Cerebellar nuclear complex (tissue), 1 donor: ENCODE measurements at places on chromosomes 16 and 17.

DNA sequence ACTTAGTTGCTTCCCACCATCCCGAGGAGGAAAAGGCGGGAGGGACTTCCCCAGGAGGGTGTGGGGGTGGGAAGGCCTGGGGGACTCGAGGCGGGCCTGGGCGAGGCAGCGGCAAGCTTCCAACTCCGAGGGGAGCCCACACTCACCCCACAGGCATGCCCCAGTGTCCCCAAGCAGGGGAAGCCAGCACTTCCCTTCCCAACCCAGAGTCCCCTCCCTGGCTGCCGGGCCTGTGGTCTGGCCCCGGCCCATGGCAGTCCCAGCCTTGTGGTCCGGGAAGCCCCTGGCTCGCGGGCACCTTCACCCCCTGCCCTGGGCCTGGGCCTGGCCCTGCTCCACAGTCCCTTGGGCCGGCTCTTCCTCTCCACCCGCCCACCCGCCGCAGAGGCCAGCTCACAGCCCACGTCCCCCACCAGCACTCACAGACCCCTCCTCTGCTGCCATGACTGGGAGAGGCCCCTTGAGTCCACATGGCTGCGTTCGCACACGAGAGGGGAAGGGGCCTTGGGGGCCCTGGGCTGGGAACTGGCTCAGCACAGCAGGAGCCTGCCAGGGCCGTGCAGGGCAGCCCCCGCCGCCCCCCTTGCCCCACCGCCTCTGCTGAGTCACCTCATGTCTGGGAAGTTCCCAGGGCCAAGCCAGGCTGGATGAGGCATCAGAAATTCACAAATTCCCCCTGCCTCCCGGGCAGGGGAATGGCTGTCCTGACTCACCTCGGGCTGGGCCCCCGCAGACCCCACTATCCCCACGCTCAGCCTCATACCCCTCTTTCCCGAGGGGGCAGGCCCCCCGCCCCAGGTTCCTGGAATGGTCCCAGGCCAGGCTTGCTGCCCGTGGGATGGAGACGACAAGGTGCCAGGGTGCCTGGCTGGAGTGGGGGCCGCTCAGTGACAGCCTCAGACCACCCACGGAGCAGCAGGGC lies 27.8 kb downstream of the BAHCC1 start:
- no peak for DNase-seq

DNA sequence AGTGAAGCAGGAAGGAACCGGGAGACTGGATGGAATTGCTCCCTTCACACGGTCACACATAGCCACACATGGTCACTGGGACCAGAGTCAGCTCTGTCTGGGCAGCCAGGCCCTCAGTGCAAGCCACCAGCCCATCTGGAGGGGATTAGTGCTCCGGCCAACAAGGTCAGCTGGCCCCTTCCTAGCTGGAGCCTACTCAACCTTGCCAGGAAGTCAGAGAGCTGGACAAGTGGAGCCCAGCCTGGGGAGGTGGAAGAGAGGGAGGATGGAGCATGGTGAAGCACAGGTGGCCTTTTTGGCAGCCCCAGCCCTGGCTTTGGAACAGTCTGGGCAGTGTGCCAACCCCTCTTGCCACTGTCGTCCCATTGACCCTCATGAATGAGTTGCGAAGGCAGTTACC lies 3.7 kb upstream of the CACNA1G start:
- peak; percentile 100 for DNase-seq

DNA sequence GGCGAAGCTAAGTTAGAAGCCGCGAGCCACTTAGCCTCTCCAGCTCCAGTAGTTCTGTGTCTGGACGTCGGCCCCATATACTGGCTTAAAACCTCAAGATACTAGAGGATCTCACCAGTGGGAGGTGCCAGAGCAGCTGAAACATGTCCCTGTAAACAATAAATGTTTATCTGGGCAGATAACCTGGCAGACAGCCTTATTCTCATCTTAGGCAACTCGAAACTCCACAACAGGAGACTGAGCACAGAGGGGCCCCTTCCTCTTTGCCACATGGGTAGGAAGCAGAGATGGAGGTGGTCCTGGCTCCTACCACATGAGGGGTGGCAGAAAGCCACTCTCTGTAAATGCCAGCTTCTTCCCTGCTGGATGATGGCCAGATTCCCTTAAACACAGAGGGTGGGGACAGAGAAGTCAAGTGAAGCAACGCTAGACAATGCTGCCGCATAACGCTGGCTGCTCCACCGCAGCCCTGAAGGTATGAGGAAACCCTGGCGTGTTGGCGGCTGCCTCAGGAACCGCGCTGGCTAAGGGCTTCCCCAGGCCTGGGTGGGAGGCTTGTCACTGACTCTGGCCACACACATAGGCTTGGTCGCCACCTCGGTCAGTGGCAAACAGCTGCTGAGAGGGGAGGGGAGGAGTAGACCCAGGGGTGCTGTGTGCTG lies 67.9 kb downstream of the HIC1 start:
- no peak for DNase-seq

- DNase-seq = no peak
Observed at GRCh38 chr16:61887903-61888302, 148.3 kb downstream of the CDH8 start.

- DNase-seq = no peak
Observed at GRCh38 chr17:1545618-1546017, 17.0 kb downstream of the PITPNA start.

DNA sequence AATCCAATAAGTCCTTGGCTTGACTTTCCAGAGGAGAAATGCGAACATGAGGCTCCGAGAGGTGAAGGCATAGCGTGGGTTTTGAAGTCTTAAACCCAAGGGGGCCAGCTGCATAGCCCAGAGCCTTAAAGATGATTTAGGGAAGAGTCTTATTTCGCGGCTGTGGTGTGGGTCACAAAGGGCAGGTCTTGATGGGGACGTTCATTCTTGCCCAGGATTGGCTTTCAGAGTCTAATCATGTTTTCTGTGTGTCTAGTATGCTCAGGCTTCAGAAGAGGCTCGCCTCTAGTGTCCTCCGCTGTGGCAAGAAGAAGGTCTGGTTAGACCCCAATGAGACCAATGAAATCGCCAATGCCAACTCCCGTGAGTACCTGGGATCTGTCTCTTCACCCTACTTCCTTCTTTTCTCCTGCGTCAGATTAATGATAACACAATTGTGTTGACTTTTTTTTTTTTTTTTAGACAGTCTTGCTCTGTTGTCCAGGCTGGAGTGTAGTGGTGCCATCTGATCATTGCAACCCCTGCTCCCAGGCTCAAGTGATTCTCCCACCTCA lies 951 bp downstream of the RPL19 start:
- DNase-seq = no peak

GRCh38 chr17:80261159-80261894 lies 675 bp downstream of the RNF213 start:
- no peak for DNase-seq

DNA sequence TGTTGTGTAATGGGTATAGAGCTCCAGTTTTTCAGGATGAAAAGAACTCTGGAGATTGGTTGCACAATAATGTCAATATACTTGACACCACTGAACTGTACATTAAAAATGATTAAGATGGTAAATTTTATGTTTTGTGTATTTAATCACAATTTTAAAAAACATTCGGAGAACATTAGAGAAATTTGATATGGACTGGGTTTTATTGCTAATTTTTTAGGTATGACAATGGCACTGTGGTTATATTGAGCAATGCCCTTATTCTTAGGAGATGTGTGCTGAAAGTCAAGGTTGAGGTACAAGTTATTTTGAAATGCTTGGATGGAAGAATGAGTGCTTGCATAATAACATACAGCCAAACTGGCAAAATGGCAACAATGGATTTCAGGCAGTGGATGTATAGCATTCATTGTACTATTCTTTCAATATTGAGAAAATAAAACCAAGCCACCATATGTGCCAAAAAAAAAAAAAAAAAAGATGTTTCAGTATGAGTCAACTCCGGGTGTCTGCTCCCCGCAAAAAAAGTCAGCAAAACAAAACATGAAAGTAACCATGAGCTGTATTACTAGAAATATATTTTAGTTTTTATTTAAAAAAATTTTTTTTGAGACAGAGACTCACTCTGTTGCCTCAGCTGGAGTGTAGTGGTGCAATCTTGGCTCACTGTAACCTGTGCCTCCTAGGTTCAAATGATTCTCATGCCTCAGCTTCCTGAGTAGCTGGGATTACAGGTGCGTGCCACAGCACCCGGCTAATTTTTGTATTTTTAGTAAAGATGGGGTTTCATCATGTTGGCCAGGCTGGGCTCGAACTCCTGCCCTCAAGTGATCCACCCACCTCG lies 19.8 kb downstream of the HOXB1 start:
- DNase-seq = no peak

DNA sequence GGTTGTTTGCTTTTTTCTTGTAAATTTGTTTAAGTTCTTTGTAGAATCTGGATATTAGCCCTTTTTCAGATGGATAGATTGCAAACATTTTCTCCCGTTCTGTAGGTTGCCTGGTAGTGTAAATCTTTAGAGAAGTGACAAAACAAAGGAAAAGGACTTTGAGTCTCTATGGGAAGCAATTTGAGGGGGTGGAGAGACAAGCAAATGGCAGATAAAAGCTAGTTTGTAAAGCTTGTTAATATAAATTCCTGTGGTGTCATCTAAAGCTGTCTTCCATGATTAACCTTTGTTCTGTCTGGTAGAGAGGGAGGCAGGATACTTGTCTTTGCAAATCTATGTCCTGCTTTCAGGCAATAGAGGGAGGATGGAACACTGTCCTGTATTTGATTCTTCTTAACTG lies 40.6 kb upstream of the CACNG4 start:
- DNase-seq = no peak

DNA sequence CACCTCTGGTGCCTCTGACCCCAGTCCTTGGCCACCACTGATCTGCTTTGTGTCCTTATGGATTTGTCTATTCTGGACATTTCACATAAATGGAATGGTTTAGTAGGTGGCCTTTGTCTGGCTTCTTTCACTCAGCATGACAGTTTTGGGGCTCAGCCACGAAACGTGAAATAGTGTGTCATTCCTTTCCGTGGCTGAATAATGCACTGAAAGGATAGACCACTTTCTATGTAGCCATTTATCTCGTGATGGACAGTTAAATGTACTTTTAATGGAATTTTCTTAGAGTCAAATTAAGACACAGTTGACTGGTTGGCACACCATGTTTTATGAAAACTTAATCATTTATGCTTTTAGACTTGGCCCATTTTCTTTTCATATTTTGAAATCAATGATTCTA lies 57.4 kb downstream of the LITAF start:
- DNase-seq = no peak

DNA sequence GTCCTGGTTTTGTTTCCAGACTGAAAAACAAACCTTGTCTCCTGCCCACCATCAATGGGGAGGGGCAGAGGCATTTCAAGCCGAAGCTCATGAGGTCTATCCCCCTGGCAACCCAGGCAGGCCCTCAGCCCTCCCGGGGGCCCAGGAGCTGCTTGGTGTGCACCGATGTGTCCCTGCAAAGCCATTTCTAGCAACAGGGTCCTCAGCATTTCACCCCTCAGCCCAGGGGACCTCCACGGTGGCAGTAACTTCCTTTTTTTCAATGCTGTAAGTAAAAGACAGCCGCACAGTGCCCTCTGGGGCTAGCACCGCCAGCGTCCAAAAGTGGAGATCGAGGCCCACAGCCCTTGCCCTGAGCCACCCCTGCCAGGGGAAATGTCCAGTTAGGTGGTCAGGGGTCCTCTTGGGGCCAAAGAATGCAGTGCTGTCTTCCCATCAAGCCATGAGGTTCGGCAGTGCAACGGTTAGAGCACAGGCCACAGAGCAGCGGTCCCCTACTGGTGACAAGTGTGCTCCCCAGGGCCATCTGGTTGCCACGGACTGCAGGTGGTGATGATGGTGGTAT lies 79.9 kb downstream of the LITAF start:
- no peak for DNase-seq

- DNase-seq = no peak
Observed at GRCh38 chr17:82023447-82024241, 539 bp downstream of the LRRC45 start.

GRCh38 chr17:3817851-3818605 lies 17.0 kb upstream of the ITGAE start:
- no peak for DNase-seq

- DNase-seq = no peak
Observed at GRCh38 chr17:80431246-80432195, 16.6 kb downstream of the ENDOV start.

DNA sequence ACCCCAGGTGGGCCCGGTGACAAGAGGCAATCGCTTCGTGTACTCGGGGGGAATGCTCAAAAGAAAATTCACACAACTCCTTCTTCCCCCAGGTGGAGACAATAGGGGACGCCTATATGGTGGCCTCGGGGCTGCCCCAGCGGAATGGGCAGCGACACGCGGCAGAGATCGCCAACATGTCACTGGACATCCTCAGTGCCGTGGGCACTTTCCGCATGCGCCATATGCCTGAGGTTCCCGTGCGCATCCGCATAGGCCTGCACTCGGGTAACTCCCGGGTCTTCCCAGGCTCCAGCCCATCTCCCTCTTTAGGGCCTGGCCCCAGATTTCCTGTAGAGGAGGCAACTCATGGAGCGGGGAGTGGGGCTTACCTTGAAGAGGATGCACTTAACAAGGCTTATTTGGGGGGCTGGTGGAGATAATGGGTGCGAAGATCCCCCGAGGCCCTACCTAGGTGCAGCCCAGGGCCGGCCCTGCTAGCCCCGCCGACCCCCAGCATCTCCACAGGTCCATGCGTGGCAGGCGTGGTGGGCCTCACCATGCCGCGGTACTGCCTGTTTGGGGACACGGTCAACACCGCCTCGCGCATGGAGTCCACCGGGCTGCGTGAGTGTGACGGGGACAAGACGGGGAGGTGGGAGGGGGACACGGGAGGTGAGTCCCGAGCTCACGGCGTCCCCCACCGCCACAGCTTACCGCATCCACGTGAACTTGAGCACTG lies 13.0 kb downstream of the GUCY2D start:
- no peak for DNase-seq

GRCh38 chr17:75182319-75182568 lies 515 bp downstream of the SUMO2 start:
- DNase-seq = no peak

DNA sequence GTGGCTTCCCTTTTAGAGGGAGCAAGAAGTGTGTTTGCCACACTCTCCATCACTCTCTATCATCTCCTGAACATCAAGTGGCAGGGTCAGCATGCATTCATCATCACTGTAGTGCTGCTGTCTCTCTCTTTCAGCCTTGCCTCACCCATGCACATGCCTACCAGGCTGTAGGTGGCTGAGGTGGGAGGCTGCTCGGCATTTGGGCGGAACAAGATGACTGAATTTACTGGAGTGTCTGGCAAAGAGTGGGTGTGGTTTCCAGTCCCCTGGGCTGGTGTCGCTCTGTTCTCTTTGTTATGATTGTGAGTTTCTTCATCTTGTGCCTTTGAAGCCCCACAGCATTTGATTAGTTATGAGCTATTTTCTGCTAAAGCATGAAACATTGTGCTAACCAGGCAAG lies 541.9 kb upstream of the EEF2KMT start:
- no peak for DNase-seq

GRCh38 chr16:66273644-66274334 lies 92.7 kb upstream of the CDH5 start:
- DNase-seq = no peak

DNA sequence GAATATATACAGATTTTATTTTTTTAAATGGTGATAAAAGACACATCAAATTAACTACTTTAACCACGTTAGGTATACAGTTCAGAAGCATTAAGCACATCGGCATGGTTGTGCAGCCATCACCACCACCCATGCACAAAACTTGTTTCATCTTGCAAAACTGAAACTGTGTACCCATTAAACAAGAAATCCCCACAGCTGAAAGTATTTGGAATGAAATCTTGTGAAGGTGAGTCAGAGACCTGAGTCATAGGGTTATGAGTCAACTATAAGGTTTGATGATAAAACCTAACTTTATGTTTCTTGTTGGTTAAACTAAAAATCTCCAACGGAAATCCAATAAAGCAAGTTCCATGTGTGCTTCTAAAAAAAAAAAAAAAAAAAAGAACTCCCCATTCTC lies 561.6 kb upstream of the PSMD7 start:
- DNase-seq = no peak
